ENCODE measurements at places on chromosomes 11 and 22. TPM values are rescaled to one million over a fixed set of nuclear protein-coding genes. Genes with fewer than 3 reads are reported as not detected.

- no peak for DNase-seq
These were observed 15.2 kb downstream of the SHISAL1 start for GRCh38 chr22:44297470-44298061.

DNA sequence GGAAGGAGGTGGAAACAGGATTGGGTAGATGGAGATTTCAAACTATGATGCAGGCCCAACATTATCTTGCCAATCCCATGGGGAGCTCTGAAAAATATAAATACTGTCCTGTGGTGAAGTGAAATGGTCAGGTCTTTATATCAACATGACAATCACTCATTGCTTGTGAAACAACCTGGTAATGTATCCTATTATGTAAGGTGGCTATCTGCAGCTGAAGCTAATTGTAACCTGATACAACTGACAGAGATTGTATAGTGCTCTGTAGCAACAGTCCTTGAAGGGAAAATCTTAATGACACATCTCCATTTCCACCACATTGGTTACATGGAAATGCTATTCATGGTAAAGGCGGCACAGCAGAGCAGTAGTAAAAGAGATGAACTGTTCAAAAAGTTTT lies 20.7 kb upstream of the CHORDC1 start:
- no peak for DNase-seq

- DNase-seq = no peak
These were observed 72.0 kb upstream of the NARS2 start for GRCh38 chr11:78646564-78647185.

- DNase-seq = no peak
These were observed 33.3 kb downstream of the DAGLA start for GRCh38 chr11:61713464-61713863.

GRCh38 chr11:117382746-117383145 lies 55.1 kb downstream of the CEP164 start:
- no peak for DNase-seq

DNA sequence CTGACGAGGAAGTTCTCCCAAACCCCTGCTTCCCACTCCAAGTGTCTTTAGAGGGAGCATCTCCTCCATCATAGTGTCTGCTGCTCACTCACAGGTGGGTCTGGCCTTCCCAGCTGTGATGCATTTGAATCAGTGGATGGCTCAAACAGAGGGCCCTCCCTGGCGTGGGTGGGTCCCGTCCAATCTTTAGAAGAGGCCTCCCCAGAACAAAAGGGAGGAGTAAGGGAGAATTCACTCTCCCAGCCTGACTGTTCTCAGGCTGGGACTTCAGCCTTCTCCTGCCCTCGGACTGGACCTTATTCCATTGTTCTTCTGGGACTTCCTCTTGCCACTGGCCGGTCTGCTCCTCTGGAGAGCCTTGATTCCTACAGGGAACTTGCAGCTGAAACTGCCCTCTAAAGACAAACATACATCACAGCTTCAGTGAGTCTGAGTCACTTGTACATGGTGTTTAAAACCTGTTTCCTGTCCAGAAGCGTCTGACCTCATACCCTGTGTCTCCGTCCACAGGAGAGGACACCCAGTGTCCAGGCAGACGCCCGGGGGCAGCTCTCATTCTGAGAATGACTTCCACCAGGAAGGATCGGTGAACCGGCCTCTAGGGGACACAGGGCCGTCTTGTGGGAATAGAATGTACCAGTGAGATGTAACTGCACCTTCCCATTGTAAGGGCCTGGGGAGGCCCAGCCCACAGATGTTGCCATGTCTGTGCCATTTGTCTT lies 234.7 kb downstream of the BRD1 start:
- DNase-seq = no peak

PTGDR2 gene
- total RNA-seq = 0.29 TPM

MS4A6E gene
- total RNA-seq = not detected

- DNase-seq = no peak
These were observed 58.5 kb downstream of the SLC22A9 start for GRCh38 chr11:63427971-63428508.

DNA sequence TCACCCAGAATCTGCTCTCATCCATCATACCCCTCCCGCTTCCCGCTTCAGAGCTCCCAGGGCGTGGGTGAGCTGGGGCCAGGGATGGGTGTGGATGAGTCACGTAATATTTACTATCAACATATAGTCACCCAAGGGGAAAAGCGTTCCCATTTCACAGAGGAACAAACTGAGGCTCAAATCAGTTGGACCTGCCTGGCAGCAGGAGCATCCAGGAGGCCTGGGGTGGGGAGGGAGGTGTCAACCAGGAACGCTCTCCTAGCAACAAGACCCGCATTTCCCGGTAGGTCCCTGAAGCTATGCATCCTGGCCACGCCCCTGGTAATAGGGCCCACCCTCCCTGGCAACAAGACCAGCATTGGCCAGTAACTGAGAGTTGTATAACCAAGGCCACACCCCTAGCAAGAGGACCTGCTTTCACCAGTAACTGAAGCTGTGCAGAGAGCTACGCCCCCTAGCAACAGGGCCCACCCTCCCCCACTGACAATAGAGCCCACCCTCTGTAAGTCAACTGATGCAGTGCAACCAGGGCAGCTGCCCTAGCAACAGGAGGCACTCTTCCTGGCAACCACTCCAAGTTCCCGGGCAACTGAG lies 32.7 kb upstream of the TXNRD2 start:
- DNase-seq = no peak

DNA sequence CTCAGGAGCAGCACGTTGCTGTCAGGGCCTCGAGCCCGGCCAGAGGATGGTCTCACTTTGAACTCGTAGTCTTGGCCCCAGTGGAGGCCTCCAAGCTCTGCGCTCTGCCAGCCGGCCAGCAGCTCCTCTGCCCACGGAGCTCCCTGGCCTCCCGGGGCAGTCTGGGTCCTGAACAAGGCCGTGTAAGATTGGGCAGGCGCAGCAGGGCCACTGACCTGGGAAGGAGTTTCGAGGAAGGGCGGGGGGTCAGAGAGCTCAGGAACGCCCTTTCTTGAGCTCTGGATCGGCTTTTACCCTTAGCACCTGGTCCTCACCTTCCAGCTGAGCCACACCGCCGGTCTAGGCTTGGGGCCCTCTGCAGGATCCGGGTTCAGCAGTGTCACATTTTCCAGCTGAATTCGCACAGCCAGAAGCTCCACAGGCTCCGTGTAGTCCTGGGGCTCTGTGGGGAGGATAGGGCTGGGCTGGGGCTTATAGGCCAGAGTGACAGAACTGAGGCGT lies 2.1 kb downstream of the ROBO4 start:
- no peak for DNase-seq

DNA sequence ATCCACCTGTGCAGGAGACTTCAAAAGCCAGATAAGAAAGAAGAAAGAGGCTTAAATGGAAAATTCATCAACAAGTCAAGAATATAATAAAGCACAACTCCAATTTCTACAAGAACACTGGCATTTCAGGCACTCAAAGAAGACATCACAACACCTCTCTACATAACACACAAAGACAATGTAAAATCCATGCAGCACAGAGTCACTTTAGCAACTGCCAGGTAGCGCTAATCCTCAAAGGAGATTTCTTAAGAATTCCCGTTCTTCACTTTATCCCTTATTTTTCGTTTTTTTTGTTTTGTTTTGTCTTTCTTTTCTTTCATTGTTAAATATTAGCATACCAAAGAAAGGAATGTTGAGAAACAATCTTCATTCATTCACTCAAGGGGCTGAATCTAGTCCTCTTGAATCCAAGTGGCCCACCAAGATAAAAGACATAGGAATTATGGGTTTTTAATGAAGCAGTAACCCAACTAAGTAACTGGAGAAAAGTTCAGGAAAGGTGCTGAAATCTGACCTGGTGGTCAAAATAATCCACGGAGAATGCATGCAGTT lies 95.0 kb downstream of the CADM1 start:
- no peak for DNase-seq

GRCh38 chr11:109695696-109696095 lies 273.7 kb downstream of the C11orf87 start:
- no peak for DNase-seq

DNA sequence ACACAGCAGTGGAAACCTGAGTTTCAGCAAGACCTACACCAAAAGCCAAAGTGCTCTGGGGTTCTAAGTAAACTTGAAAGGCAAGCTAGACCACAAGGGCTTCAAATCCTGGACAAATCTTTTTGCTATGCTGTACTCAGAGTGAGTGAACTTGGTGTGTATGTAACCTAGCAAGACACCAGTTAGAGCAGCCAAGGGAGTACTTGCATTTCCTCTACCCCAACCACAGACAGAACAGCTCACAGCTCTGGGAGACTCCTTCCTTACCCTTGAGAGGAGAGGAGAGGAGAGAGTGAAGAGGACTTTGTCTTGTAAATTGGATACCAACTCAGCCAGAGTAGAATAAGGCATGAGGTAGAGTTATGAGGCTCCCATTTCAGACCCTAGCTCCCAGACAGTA lies 71.4 kb downstream of the CTSC start:
- no peak for DNase-seq

DNA sequence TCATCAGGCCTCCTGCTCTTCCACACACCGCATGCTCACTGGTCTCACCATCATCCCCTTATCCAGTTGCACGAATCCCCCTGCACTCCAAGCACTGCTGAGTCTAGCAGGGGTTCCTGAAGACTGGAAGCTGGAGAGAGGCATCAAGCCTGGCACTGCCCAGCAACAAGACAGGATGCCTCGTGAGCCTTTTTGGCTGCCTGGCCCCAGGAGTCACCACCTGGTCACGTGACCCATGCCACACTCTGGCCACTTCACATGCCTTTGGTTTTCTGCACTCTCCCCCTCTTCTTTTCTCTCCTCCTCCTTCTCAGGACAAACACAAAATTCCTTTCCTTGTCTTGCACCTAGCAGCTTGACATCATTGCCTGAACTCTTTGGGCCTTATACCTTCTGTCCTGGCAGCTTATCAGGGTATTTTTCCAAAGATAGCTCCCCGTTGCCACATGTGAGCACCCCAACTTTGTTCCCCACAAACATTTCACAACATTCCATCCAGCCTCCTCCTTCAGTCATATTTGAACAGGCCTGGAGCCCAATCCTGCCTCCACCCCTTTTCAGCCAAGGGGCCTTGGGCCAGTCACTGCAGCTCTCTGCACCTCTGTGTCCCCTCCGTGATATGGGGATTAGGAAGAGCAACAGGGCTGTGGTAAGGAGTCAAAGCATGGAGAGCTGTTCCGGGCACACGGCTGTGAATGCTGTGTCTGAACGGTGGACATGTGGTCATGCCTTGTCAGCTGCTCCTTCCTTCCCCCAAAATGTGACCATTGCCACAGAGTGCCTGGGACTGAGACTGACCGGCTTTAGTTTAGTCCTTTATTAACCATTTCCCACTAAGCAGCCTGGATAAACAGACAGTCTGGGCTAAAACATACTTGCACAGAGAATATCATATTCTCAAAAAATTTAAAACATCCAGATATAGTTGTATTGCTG lies 2.8 kb upstream of the PACSIN2 start:
- no peak for DNase-seq

E2F8 gene
- 6.9 TPM for total RNA-seq

GRCh38 chr11:96267496-96268032 lies 75.4 kb downstream of the MAML2 start:
- DNase-seq = no peak

- DNase-seq = no peak
These were observed at the start of gene ZBTB16 for GRCh38 chr11:114059278-114059983. Gene ZBTB16 (plus strand): TSS chr11:114059711. CDS start chr11:114063301, 3,590 bp downstream.

OR10D3 gene
- not detected for total RNA-seq

DNA sequence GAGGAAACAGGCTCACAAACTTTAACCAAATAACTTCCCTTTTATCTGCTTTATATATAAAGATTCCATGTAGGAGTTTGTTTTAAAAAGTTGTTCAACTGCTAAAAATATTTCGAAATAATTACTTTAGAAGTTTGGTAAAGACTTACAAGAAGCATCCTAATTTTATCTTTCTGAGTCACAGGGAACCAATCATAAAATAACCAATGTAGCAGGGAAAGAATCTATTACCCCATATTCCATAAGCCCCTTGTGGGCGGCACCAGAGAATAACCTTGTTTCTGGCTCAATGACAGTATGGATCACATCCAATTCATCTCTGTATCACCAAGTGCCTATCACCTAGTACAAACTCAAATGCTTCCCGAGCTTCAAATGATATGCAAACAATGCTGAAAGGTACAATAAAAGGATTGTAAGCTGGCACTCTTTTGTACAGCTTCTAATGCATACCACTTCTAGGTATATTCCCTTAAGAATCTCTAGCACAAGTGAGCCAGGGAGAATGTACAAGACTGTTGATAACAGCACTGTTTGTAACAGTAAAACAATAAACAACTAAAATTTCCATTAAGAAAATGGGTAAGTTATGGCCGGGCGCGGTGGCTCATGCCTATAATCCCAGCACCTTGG lies 158.4 kb downstream of the ATG16L2 start:
- no peak for DNase-seq

DNA sequence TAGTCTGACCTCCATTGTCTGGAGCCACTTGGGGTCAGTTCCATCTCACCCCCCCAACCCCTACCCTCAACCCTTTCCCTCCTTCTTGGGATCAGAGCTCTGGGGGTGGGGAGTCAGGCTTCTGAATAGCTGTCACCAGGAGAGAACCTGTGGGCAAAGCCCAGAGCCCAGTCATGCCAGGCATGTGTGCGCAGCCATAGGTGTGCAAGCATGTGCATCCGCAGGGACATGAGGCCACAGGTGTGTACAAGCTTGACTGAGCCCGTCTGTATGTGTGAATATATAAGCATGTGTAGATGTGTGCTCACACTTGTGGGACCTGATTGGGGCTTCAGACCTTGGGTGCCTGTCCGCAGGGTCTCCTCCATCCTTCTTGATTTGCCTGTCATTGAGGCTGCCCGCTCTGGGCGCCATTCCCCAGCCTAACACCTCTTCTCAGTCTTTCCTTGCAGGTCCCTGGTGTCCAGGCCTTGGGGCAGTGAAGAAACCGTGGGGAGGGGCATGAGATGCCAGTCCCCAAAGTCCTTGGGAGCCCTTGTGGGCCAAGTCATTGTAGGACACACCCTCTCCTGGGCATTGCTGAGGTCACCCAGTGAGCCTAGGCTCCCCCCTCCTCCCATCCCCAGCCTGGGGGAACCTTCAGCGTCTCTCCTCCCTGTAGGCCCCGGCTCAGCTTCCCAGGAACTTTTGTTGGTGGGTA lies 9.0 kb downstream of the ATG16L2 start:
- DNase-seq = no peak

OR5AS1 gene
- total RNA-seq = not detected

DNA sequence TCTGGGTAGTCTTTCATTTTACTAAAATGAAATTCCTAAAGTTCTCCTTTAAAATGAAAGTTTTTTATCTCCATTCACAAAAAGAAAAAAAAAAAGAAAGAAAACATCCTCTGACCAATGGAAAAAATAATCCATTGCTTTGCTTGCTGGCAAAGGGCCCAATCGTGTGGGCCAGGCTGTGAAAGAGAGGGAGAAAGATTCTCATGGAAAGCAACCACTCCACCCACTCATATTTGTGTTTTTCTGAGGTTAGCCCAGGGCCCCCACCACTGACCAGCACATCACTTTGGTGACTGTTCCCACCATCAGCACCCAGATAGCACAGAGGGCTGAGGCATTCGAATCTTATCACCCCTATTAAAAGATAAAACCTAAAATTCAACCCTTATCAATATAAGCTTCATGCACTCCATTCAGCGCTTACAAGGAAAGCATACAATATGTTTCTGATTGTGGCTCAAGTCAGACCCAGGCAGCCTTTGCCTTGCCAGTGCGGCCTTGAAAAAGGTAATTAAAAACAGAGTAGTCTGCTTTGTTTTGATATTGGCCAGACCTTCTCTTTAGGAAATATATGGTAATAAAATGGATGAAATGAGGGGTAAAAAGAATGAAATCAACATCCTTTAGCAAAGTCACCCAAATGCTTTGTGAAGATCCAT lies 192.8 kb downstream of the ETS1 start:
- no peak for DNase-seq

MRGPRX3 gene
- total RNA-seq = not detected

CKAP5 gene
- 76.4 TPM for total RNA-seq

All from epithelial cell of proximal tubule (primary cell).